ENCODE measurements at places on chromosomes 4 and X.
A peak's percentile ranks its signal among the peaks of the same experiment; 100 is the strongest.

- no peak for DNase-seq
Measured at GRCh38 chr4:67035986-67036385, 509.3 kb downstream of the CENPC start.

- no peak for DNase-seq
Measured at GRCh38 chrX:12903646-12904045, 2.8 kb upstream of the TLR8 start.

DNA sequence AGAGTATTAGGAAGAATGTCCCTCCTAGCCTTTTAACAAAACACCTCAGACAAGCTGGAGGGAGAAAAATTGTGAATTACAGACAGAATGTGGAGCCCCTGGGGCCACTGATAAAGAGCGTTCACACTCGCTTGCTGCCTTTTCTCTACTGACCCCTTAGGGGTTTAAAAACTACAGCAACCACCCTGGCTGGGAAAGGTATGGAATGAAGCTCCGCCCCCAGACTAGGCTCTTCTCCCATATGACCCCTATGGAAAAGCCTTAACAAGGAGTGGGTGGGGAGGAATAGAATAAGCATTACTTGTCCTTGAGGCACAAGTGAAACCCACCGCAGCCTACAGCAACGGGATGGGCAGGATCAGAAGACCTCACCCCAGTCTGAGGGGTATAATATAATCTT lies 26.3 kb downstream of the ANKRD50 start:
- no peak for DNase-seq

GRCh38 chrX:133346026-133346425 lies 69.3 kb downstream of the GPC4 start:
- DNase-seq: no peak

DNA sequence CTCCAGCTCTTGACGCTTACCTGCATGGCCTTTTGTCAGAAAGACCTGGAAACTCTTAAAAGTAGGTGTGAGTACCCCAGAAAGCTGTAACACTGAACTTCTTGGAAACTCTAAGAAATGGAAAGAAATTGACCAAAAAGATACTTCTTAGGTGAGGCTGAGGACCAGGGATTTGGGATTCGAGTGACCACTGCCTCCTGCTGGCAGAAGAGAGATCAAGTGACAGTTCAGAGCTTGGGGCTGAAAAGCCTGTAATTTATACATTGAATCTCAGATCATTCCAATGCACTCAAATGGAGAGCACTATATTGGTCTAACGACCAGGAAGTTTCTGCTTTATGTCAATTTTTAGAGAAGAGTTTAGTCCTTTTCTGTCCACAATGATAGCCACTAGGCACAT lies 204.6 kb downstream of the PDGFRA start:
- no peak for DNase-seq

- no peak for DNase-seq
Measured at GRCh38 chr4:54954656-54955388, 170.6 kb downstream of the KDR start.

DNA sequence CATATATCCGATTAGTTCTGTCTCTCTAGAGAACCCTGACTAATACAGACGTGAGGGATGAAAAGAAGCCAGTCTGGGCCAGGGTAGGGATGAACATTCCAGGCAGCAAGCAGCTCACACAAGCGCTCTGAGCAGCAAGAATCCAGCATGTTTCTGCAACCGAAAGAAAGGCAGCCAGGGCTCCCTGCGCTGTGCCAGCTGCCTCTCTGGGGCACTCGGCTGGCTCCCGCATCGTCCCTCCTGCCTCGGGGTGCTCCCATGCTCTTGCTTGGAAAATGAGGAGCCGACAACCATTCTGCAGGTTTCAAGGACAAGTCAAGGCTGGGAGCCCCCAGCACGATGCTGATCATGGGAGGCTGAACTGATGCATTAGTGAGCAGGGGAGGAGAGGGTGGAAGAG lies 7.0 kb downstream of the JAKMIP1 start:
- DNase-seq: no peak

DNA sequence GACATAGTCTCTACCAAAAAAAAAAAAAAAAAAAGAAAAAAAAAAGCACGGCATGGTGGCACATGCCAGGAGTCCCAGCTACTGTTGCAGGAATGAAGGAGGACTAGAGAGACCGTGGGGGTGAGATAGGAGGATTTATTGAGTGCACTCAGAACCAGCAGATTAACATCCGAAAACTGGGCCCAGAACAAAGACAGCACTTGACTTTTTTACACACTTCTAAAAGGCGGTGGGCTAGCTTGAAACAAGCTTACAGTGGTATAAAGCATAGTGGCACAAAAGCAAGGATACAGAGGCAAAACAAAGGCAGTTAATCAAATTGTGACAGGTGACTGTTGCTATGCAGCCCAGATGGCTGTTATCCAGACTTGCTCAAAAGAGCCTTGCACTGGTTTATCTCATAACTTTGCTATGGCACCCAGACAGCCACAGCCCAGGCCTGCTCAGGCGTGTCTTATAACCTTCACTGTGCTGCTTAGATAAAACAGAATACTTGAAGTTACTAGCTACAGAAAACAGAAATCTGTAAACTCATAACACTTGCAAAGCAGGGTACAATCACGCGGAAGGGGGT lies 9.9 kb upstream of the PI4K2B start:
- DNase-seq: no peak

GRCh38 chr4:110989125-110989524 lies 366.2 kb upstream of the PITX2 start:
- DNase-seq: no peak

GRCh38 chr4:24121395-24122175 lies 231.7 kb upstream of the PPARGC1A start:
- DNase-seq: no peak

DNA sequence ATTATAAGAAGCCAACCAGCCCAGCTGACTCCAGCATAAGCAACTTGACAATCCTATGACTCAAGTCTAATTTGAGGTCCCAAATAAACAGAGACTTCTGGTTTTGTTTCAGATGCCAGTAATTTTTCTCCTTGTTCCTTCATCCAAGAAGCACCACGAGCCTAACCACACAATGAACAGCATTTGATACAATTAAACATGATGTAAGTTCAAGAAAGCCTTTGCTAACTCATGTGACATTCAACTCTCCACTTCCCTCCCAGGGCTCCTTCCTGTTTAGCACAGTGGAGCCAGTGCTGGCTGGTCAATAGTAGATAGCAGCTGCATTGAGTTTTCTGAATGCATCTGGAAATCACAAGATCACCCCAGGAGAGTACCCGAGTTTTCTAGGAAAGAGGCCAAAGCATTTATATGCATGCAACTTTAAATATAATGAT lies 206.3 kb downstream of the ARHGAP24 start:
- DNase-seq: no peak

GRCh38 chr4:96429657-96430056 lies 589.8 kb downstream of the PDHA2 start:
- DNase-seq: no peak

DNA sequence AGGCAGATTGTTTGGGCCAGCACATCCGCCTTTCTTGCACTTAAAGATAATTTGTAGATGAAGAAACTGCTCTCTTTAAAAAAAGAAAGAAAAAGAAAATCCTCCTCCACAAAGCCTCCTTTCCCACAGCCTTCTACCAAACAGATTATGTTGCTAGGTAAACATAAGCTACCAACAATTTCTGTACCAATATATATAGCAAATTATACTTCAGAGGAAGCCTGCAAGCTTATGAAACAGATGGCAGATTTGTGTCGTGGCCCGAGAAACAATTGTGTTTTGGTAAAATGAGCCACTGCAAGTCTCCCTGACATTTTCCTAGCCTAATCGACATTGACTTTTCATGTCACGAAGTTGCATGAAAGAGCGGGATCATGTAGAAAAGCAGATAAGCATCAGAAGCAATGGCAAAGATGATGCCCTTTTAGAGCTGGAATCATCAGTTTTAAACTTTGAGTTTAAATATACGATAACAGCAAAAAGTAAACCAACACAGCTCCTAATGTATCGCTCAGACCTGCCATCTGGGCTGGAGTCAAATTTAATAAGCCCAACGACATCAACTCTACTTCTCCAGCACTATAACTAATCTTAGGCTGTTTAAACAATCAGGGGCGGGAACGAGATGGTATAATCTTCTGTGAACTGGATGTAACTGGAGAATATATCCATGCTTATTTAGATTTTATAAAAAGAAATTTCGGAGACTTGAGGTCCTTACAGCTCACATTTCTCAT lies 94.9 kb upstream of the PLAC1 start:
- no peak for DNase-seq

- no peak for DNase-seq
Measured at GRCh38 chrX:74579597-74580198, 34.7 kb downstream of the RLIM start.

DNA sequence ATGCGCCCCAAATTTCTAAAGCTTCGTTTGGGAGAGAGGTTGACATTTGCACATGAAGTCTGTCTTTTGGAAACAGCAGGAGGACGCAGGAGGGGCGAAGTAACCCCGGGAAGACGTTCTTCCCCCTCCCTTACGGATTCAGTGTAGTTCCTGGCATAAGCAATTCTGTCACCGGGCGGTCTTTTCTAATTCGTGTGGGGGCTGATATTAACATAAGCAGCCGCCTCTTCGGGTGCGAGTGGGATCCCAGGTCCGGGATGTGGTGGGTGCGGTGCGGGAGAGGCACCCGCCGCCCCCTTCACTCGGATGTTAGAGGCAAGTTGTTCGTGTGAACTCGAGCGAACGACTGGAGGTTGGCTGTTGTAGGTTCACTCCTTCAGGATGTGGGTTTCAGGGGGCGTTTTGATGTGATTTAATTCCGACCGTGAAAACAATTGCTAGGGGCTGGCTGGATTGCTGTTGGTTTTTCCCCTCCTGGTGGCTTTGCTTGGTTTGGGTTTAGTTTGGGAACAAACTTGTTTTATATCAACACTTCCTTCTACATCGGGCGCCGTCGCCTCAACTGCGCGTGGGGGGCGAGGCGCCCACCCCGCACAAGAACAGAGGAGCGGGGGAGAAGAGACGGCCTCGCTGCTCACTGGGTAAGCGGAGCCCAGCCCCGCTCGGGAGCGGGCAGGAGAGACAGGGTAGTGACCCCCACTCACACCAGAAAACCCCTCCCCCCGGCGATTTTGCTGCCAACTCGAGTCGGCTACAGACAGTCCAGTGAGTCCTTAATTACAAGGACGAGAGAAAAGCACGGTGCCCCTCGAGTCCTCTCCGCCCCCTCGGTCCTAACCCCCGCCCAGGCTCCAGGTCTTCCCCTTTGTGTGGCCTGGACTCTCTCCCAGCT lies 2.9 kb upstream of the LEF1 start:
- DNase-seq: peak; percentile 68

- no peak for DNase-seq
Measured at GRCh38 chr4:107050525-107051135, 14.5 kb upstream of the DKK2 start.

DNA sequence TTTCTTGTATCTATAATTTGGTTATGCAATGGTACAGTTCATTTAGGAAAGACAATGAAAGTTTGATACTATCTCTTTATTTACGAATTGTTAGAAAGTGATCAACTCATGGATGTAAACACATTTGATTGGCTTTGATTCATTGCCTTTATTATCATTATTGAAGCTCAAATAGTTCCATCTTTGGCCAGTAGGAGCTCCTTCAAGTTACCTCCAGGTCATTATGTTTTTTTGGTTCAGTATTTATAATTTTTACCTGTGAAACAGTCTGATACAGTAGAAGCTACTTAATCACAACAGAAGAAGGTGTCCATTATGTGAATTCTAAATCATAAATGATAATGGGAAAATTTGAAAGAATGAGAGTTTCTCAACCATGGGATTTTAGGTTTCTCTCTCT lies 12.4 kb downstream of the NPY5R start:
- DNase-seq: no peak

GRCh38 chrX:142977128-142977914 lies 48.4 kb upstream of the SPANXN4 start:
- no peak for DNase-seq

- DNase-seq: no peak
Measured at GRCh38 chrX:39718981-39719380, 378.8 kb downstream of the BCOR start.

DNA sequence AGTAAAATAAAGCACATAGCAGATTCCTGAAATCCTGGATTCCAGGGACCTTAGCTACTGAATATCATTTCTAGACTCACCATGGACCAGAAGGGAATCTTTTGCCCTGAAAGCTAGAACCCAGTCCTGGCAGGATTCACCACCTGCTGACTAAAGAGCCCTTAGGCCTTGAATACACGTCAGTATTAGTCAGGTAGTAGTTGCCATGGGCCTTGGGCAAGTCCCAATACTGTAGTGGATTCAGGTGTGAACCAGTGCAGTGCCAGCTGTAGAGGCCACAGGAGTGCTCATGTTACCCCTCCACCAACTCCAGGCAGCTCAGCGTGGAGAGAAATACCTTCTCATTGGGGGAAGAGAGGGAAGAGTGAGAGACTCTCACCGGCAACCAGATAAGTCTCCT lies 64.1 kb upstream of the UBQLN2 start:
- no peak for DNase-seq

DNA sequence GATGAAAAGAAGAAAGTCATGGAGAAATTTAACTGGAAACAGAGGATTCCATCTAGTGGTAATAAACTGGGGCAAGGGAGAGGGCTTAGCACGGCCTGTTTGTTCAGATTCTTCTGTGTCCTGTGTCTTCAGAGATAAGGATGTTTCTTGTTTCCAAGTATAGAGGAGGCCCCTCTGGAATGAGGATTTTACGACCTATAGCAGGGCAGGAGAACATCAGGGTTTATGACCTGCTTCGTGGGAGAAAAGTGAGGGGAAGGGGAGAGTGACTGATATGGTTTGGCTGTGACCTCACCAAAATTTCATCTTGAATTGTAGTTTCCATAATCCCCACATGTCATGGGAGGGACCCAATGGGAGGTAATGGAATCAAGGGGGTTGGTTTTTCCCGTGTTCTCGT lies 93.0 kb upstream of the LDB2 start:
- DNase-seq: no peak

DNA sequence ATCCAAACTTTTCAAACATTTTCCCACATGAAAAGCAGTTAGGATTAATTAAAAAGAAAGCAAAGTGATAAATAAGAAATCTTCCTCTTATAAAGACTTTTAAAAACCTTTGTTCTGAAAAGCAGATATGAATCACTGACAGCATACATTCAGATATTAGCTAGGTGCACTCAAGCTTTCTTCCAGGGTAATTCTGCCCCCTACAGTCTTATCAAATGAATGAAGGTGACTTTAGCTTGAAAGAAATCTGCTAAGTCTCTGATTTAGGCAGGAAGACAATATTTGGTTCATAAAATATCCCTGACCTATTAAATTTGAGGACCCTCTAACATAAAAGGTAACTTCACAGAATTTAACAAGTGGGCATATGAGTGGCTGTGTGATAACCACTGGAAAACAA lies 209.1 kb upstream of the FAM47A start:
- no peak for DNase-seq

GRCh38 chr4:102299354-102300107 lies 45.8 kb downstream of the SLC39A8 start:
- DNase-seq: peak; percentile 13

- DNase-seq: peak; percentile 9
Measured at GRCh38 chrX:43165343-43165920, 387.5 kb upstream of the PPP1R2C start.

- no peak for DNase-seq
Measured at GRCh38 chr4:87516683-87517082, 12.5 kb downstream of the SPARCL1 start.

DNA sequence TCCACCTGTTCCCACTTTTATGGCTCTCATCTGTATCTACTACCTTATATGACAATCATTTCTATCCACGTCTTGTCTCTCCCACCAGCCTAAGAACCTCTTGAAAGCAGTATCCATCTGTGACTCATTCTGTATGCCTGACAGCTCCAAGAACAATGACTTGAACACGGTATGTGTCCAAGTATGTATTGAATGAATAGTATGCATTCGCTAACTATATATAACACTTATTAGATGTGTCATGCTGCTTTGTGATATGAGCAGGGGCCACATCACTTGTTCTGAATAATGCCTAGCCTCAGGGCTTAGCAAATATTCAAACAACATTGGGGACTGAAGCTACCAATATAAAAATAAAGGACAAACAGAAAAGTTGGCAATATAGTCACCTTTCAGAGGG lies 4.9 kb downstream of the OPHN1 start:
- DNase-seq: no peak
